Stimulated activated naive B cell treated with anti-CD40 and anti-IgM and Interleukin-4, amounts not matched to agents 10 μg/mL and 1 μg/mL and 100 μg/mL, for 72 hours (primary cell): ENCODE measurements at places on chromosomes 2 and 18.

- no peak for DNase-seq
Measured at GRCh38 chr2:209316141-209316540, 107.7 kb upstream of the MAP2 start.

GRCh38 chr2:101003278-101003775, 1.2 kb downstream of the RPL31 start:
- no peak for DNase-seq

DNA sequence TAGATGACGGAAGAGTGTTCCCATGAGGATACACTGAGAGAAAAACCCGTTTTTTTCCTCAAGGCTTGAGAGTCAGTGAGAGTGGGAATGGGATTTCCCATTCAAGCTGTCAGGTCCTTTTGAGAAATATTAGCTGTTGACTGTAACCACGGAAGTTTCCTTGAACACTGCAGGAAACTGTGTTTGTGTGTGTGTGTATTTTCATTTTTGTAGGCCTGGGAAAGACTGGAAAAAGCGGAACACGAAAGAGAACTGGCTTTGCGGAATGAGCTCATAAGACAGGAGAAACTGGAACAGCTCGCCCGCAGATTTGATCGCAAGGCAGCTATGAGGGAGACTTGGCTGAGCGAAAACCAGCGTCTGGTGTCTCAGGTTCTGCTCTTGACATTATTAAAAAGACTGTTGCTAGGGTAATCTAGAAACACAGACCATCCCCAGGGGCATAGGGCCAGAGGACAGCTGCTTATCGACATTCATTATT, 98.8 kb upstream of the EML6 start:
- DNase-seq, result no peak

GRCh38 chr2:232431705-232432590, 24.0 kb upstream of the ALPI start:
- DNase-seq, result no peak

DNA sequence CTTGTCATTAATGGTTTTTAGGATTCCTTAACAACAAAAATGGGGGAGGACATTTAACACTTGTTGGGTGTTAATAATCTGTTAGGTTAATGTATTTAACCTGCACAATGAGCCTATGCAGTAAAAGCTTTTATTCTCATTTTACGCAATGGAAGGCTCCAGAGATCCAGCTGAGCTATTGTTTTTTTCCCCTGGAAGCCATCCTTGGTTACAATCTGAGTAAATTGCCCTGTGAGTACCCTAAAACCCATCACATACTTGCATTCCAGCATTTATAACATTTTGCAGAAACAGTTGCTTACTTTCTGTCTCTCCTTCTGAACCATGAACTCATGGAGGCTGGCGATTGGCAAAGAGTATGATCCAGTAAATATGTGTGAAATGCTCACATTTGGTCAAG, 30.2 kb upstream of the DOCK10 start:
- no peak for DNase-seq

DNA sequence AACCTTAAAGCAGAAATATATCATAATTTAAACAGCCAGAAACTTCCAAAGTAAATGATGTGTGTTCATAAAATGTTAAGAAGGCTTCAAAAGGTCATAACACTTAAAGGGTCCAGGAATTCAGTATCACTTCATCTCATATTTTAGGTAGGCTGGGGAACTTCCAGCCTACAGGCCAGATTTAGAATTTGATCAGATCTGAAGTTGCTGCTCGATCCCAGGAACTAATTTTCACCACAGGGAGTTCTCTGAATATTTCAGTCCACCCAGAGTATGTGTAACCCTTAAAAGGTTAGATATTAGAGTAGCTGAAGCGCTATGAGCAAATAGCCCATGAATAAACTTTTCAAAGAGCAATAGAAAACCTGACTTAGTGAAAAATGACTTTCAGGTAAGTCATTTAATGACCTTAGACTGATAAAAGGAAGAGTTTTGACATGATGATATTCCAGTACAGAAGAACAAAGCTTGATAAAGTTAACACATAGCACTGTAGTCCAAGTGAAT, 1.7 kb downstream of the WIPF1 start:
- no peak for DNase-seq
